ENCODE measurements at places on chromosomes 4 and X.

GRCh38 chr4:11698846-11699590 lies 270.3 kb upstream of the HS3ST1 start:
- DNase-seq, result no peak

DNA sequence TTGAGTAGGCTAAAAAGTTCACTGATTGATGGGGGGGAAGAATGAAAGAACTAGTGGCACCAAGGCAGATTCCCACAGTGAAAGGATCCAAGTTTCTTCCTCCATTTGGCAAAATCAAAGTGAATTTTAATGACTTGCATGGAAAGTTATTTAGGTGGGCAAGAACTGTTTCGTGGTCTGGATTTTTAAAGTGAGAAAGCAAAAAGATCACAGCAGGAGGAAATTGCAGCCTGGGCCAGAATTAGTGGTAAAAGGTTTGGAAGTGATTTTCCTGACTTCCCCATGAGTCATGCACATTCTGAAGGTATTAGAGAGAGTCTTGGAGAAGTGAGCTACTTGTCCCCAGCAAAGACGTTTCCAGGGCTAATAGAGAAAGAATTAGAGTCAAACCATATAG lies 207.8 kb downstream of the ANTXR2 start:
- no peak for DNase-seq

DNA sequence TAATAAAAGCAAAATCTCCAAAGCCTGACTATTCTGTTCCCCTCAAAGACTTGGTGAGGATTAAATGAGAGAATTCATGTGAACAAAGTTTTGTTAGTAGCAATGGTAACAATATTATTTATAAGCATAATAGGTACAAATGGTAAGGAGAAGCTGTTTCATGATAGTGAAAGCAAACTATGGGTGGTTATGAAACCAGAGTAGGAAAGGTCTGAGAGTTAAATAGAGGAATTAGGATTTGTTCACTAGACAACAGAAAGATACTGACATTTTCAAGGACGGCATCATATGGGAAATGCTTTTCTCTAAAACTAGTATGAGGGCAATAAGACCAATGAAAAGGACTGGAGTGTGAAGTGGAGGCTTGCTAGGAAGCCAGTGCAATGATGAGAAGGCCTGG lies 128.6 kb upstream of the FTHL17 start:
- DNase-seq, result no peak

- no peak for DNase-seq
These were observed 1358.4 kb downstream of the PCDH19 start for GRCh38 chrX:99051639-99052038.

DNA sequence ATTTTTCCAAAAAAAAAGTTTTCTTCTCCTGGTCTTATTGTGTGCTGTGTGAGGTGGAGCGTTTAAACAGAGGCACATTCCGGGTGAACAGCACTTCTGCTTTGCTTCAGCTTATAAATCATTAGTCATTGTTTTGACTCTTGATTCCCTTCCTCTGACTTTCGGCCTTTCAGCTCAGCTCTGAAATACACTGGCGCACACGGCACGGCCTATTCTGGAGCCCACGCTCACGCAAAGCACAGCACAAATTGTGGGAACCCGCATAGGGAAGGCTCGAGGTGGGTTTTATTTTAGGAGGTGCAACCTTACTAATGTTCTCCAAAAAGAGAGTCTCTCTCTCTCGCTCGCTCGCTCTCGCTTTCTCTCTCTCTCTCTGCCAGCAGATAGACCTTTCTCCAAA lies 4.0 kb downstream of the POU3F4 start:
- no peak for DNase-seq

GRCh38 chr4:108628411-108628810 lies 8.0 kb downstream of the RPL34 start:
- DNase-seq, result no peak

DNA sequence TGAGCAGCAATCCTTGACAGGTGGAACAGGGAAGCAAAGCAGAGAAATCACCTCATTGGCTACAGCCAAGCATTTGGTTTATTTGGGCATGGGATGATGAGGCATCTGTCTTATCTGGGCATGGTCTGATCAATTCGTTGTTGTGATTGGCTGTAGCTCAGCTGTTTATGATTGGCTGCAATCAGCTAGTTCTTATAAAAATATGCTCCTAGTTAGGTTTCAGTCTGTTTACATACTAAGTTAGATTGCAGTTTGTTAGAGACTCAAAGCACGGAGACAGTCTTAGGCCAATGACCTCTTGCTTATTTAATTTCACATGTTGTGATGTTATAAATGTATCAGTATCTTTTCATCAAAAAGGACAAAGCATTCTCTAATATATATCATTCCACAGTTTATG lies 312.0 kb downstream of the PDGFC start:
- DNase-seq, result no peak

GRCh38 chr4:39936565-39937418 lies 40.9 kb downstream of the PDS5A start:
- DNase-seq, result no peak

DNA sequence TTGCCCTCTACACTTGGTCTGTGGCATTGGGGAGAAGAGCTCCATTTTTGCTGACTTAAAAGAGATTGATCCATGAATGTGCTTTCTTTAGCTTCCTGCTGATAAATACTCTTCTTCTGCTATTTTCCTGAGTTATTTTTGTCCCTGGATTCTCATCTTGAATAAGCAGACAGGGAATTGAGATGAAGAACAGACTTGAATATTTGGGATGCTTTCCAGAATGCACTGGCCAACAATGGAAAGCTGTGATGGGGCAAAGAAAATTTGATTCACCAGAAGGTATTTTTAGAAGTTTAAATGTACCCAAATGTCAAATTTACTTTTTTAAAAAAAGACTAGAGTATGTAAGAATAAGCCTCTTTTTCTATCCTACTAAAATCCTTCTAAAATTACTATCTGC lies 309.9 kb upstream of the PPP1R2C start:
- no peak for DNase-seq

DNA sequence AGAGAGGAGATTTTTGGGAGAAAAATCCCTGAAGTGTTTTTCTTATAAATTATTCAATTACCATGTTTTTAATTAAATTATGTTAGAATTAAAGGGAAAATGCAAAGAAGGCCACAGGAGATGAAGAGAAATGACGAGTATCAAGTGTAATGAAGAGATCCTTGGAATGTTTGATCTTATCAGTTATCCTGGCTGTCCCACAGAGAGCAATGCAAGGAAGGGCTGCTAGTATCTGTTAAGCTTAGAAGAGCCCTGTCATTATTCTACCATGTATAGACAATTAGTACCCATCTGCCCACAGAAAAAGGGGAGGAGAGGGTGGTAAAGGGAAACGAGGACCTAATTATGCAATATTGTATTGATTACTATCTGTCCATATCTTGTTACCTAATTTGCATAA lies 257.1 kb downstream of the BANK1 start:
- no peak for DNase-seq

GRCh38 chr4:3059943-3060342 lies 14.4 kb downstream of the HTT-AS start:
- DNase-seq, result no peak

DNA sequence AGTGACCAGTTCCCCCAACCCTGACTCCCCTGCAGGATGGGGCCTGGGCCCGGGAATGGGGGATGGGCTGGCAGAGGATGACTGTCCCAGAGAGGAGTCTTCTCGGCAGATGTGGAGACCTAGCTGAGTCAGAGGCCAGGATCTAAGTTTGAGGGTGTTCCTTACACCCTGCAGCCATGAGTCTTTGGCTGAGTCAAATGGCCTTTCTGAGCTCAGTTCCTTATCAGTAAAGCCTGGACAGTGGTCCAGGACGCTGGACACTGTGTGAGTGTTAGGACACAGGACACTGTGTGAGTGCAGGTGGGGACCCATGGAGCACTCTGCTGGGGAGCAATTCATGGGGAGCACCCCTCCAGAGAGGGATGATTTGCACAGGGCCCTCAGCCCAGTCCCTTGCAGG lies 5.0 kb downstream of the IL9R start:
- no peak for DNase-seq

DNA sequence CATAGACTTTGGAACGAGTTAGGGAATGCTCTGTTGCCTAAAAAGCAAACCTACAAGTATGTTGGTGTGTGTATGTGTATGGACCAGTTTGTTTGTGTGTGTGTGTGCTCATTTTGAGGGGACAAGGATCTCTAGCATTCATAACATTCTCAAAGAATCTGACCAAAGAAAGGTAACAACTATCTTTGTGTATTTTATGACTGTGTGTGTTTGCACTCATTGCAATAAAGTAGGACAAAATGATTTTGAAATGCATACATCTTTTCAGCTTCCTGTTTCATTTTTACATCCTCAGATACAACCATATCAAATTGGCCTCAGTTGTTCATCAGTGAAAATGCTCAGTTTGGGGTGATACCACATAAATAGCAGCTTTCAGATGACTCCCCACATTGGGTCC lies 8.3 kb upstream of the XK start:
- DNase-seq, result no peak

- no peak for DNase-seq
These were observed 2144.2 kb upstream of the AGA start for GRCh38 chr4:179586460-179586859.

DNA sequence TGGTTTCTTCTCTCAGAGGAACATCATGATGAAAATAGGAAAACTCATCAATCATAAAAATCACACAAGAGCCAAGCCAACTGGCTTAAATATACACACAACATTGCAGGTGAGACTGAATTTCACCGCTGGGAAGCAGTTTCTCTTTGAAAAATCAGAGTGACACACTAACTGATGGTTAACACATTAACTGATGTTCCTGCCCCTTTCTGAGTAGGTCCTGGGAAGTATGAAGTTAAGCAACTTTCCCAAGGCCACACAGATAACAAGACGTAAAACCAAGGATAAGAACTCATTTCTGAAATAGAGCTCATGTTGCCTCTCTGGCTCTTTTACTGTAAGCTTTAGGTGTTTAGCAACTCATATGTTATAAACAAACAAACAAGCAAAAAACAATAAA lies 813.7 kb upstream of the HS3ST1 start:
- DNase-seq, result no peak

- no peak for DNase-seq
These were observed 446.8 kb downstream of the ANKRD50 start for GRCh38 chr4:124265701-124266100.
